ENCODE measurements at places on chromosomes 7 and 10.

GRCh38 chr10:13633689-13634088 lies 46.9 kb downstream of the PRPF18 start:
- DNase-seq, result peak; percentile 23

GRCh38 chr7:141053626-141054025 lies 20.2 kb upstream of the TMEM178B start:
- DNase-seq, result no peak

GRCh38 chr10:78321000-78321399 lies 287.3 kb downstream of the RPS24 start:
- no peak for DNase-seq

DNA sequence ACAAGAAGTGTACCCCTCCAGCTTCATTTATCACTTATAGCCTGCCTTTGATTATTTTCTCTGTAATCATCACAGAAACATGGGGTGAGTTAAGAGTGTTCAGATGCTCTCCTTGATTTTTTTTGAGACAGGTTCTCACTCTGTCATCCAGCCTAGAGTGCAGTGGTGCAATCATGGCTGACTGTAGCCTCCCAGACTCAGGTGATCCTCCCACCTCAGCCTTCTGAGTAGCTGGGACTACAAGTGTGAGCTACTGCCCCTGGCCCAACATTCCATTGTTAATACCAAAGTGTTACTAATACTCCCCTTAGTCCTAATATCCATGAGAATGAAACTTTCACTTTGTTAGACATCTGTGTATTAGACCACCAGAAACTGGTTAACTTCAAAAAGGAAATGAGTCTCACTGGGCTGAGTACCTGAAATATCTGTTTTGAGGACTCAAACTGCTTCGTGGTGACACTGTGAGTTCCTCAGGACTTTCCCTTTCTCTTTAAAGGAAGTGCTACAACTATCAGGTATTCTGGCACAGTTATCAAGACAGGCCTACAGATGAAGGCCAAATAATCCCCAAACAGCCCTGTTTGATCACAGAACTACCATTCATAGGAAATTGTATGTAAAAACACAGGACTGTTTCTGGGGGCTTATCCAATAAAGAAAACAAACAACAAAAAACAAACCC lies 20.5 kb upstream of the CFAP70 start:
- no peak for DNase-seq

- no peak for DNase-seq
These were observed 43.1 kb downstream of the MBL2 start for GRCh38 chr10:52729271-52730104.

GRCh38 chr10:72250666-72251065 lies 23.1 kb upstream of the DDIT4 start:
- DNase-seq, result no peak

- no peak for DNase-seq
These were observed 572.4 kb downstream of the ATRNL1 start for GRCh38 chr10:115665549-115665948.

DNA sequence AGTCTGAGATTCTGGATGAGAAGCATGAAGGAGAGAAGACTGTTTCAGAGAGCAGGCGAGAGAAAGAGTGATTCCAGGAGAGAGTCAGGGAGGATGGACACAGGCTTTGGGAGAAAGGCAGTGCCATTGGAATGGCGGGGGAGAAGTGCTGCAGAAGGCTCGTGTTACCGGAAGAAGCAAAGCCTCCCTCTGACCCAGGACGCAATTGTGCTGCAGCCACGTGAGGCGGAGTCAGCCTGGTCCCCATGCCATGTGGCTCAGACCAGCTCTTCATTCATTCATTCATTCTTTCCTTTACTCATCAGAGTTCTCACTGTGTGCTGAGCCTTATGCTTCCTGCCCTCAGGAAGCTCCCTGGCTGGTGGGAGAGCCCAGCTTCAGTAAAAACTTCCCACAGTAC lies 49.2 kb upstream of the COL13A1 start:
- DNase-seq, result no peak

DNA sequence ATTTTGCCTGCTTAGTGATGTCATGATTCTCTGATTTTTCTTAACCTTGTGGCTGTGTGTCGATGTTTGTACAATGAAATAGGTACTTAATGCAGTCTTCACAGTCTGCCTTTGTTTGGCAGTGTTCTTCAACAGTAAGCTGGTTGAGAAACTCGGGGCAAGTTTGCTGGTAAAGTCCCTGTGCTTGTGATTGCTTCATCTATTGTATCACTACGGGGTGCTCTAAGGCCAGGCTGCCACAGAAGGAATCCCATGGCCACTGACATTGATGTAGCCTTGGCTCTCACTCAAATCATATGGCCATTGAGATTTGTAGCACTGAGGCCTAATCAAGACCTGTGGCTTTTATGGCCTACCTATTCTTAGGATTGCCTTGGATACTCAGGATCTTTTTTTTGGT lies 33.5 kb upstream of the PRSS37 start:
- DNase-seq, result no peak

- no peak for DNase-seq
These were observed 74.4 kb downstream of the C10orf105 start for GRCh38 chr10:71645185-71645584.

- DNase-seq, result no peak
These were observed 337.1 kb downstream of the RNLS start for GRCh38 chr10:88245974-88246511.

GRCh38 chr7:102412548-102412947 lies 16.4 kb downstream of the PRKRIP1 start:
- DNase-seq, result no peak

- no peak for DNase-seq
These were observed 32.0 kb downstream of the EEPD1 start for GRCh38 chr7:36185092-36185491.

DNA sequence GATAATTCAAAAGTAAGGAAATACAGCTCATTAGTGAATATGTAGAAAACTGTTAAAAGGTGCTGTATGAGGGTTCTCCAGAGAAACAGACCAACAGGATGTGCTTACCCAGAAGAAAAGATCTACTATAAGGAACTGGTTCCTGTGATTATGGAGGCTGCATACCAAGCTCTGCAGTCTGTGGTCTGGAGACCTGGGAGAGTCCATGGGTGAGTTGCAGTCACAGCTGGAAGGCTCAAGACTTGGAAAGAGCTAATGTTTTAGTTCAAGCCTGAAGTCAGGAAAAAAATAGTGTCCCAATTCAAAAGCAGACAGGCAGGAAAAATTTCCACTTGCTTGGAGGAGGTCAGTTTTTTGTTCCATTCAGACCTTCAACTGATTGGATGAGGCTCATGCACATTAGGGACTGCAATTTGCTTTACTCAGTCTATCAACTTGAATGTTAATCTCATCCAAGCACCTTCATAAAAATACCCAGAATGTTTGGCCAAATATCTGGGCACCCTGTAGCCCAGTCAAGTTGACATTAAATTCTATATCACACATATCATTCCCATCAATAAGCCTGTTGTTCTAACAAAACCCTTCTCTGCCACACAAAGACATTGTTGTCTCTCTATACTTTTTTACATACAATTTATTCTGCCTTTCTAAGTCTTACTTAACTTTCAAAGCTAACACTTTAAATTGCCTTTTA lies 197.9 kb upstream of the KLF6 start:
- peak; percentile 14 for DNase-seq

- no peak for DNase-seq
These were observed 920.8 kb upstream of the ZNF722 start for GRCh38 chr7:63077841-63078240.

DNA sequence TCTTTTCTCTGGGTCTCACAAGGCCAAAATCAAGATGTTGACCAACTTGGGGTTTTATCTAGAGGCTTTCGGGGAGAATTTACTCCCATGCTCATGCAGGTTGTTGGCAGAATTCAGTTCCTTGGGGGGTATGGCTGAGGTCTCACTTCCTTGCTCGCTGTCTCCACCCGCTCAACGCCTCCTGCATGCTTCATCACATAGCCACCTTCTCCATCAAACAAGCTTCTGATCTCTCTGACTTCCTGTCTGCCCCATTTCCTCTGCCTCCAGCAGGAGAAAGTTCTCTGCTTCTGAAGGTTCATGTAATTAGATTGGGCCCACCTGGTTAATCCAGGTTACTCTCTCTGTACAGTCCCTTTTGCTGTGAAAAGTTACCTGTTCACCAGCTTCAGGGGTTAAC lies 179.1 kb upstream of the FZD1 start:
- no peak for DNase-seq

DNA sequence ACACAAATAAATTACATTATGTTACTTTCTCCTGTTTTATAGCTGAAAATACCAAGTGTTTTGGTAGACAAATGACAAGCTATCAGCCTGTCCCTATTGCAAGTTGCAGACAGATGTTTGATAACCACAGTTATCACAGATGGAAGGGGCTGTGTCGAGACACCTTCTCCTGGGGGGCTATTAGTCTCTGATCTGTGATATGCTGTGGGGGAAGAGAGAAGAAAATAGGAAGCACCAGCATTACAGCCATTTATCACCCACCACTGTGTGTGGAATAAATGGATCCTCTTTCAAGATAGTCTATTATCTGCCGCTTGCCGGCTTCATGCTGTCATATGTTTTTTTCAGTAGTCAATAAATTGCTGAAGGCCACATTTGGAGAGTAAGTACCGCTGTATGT lies 597.2 kb upstream of the ADARB2 start:
- no peak for DNase-seq

DNA sequence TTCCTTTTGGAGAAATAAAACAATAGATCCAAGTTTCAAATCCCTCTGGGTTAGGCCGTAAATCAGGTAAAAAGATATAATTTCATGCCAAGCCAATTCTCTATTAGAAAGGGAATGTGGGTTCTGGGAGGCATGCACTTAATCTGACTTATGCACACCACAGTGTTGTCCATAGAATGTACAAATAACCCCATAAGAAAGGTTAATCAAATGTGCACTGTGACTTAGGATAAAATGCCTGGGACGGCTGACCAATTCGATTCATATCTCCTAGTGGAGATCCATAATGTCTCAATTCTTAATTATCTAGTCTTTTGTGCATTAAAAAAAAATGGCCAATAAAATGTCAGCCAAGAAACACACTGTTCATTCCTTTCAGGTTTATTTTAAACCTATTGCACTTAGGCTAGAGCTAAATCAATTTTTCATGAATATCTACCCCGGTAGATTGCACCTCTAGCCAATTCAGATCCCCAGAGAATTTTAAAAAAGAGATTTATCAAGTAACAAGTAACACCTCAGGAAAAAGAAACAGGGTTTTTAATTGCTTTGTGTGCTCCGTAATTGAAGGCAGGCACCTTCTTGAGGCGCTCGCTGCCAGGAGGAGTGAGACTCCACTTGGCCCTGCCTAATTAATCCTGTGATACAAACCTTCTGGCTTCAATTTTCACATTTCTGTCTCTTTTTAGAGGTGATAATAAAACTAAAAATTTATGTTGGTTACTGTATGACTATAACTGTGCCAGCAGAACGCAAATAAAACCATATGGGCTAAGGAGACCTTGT lies 265.1 kb downstream of the ETV1 start:
- DNase-seq, result no peak

- no peak for DNase-seq
These were observed 114.9 kb downstream of the MGMT start for GRCh38 chr10:129581827-129582411.

DNA sequence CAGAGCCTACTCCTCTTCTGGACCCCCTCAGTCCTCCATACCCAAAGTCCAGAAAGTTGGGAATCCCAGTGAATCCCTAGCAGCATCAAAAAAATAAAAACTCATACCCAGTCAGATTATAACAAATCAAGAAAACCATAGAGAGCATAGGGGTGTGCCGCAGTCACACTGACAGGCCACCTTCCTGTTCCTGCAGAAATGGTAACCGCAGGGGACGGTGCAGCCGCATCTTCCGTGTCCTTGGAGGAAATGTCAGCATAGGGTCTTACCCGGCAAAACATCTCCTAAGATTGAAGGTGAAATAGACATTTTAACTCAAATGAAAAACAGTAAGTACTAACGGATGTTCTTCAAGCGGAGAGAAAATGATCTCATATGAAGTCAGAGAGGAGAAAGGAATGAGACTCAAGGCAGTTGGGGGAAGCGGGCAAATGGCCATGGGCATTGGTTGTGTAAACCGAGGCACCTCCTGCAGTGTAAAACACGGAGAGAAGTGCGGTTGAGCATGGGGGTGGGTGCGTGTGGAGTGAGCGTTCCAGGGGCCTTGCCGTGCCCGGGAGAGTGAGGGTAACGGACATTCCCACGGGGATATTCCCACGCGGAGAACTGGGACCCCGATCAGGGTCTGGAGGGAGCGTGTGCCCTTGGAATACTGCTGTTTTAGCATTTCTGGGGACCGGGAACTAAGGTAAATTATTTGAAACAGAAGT lies 110.8 kb downstream of the NKX6-2 start:
- no peak for DNase-seq

GRCh38 chr7:43658718-43659548 lies 70.4 kb downstream of the COA1 start:
- no peak for DNase-seq

- DNase-seq, result no peak
These were observed 29.1 kb downstream of the UBE2H start for GRCh38 chr7:129923709-129924108.

- no peak for DNase-seq
These were observed 77.5 kb downstream of the GPR26 start for GRCh38 chr10:123743441-123744223.

DNA sequence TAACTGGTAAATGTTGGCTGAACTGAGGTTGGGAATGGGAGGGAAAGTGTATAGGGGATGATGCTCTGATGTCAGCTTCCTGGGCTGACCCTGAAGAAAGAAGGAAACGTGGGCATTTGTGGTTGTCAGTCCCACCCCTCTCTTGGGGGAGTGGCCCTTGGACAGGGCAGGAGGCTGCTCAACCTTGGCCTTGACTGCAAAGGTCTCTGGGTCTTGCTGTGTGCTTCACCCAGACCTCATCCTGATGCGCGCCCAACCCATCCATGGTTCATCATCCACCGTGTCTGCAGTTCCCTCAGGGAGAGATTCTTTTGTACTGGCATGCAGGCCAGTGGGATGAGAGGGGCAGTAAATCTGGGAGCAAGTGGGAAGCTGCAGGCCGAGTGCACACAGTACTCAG lies 4.7 kb upstream of the ZYX start:
- DNase-seq, result no peak

- no peak for DNase-seq
These were observed 25.9 kb downstream of the RGS10 start for GRCh38 chr10:119516381-119517234.

DNA sequence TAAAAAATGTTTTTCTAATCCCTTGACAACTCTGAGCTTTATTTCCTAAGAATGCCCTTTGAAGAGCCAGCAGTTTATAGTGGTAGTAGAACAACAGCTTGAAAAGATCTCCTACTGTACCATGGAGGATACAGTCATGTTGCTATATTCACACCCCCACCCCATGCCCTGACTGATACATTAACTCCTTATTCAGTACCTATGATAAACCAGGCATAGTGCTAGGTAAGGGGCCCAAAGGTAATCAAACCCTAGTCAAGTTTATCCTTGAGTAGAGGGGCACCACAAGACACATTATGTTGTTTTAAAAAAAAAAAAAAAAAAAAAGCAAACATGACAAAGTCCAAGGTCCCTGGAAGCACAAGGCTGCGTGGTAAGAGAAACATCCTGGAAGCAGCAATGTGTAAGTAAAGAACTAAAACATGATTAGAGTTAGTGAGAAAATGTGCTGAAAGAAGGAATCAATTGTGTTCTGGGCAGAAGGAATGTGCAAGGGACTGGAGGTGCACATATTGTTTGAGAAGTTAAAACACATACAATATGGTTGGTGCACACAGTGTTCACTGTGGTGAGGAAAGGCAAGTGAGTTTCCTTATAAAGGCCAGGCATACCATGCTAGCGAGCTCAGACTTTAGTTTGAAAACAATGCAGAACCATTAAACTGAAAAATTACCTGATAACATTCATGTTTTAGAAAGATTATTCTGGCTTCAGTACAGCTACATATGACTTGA lies 51.2 kb downstream of the PDE1C start:
- DNase-seq, result no peak

- DNase-seq, result no peak
These were observed 11.0 kb upstream of the IL6 start for GRCh38 chr7:22715969-22716368.
